ENCODE measurements at places on chromosomes 5 and 9.
A peak's percentile ranks its signal among the peaks of the same experiment; 100 is the strongest.

- no peak for DNase-seq
Observed at GRCh38 chr9:121237916-121238315, 30.0 kb upstream of the GSN start.

DNA sequence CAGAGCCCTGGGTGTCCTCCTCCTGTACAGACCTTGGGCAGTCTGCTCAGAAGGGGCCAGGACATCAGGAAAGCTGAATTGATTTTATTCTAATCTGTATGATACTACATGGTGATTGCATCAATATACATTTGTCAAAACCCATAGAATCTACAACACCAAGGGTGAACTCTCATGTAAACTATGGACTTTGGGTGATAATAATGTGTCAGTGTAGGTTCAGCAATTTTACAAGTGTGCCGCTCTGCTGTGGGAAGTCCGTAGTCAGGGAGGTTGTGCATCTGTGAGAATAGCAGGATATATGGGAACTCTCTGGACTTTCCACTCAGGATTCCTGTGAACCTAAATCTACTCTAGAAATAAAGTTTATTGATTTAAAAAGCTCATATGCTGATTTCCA is 155.3 kb upstream of the NFIL3 start:
- DNase-seq, result no peak

- DNase-seq, result no peak
Observed at GRCh38 chr5:159518371-159518770, 188.1 kb upstream of the IL12B start.

DNA sequence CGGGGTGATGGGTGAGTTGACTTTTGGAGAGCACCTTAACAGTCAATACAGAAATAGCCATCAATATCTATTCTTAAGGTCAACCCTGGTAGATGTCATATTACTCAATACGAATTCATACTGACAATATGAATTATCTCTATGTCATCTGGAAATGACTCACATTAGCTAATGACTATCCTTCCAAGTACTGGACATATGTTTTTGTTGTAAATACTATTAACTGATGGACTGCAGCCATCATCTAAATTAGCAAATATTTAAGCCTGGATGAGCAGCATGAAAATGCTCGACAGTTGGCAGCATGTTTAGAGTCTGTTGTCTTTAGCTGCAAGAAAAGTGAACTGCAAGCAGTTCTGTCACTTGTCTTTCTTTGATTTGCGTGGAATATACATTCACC is 19.6 kb upstream of the ISOC1 start:
- no peak for DNase-seq

- no peak for DNase-seq
Observed at GRCh38 chr5:80128141-80128540, 93.0 kb downstream of the THBS4 start.

DNA sequence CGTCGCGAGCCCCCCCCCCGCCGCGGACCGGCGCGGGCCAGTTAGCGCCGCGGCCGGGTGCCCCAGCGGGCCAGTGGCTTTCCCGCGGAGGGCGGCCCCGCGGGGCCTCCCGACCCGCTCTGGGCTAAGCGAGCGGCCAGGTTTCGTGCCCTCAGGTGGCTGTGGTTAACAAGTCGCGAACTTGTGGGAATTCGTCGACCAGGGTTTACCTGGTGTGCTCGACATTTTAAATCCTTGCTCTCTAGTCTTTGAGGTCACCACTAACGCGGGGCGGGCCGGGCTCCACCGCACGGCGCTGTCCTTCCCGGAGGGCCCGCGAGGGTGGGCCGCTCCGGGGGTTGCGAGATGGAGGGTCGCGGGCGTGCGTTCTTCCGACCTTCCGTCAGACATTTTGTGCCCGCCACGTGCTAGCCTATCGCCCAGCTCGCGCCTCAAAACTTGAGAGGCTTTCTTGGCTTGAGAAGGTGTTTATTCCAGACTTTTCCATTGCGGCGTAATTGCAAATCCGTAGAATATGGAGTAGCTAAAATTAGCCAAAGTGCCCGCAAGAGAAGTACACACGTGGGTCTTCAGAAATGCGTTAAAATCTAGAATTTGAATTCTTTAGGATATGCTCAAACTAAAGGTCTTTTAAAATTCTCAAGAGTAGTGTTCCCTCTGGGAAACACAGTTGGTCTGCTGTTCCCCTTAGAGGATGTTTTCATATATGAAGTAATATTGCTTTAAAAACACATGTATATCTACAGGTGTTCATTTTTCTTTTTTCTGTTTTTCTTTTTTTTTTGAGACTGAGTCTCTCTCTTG is 2.1 kb downstream of the ANP32B start:
- DNase-seq, result peak; percentile 57

GRCh38 chr5:118371973-118372831 is 616.1 kb downstream of the DTWD2 start:
- no peak for DNase-seq

DNA sequence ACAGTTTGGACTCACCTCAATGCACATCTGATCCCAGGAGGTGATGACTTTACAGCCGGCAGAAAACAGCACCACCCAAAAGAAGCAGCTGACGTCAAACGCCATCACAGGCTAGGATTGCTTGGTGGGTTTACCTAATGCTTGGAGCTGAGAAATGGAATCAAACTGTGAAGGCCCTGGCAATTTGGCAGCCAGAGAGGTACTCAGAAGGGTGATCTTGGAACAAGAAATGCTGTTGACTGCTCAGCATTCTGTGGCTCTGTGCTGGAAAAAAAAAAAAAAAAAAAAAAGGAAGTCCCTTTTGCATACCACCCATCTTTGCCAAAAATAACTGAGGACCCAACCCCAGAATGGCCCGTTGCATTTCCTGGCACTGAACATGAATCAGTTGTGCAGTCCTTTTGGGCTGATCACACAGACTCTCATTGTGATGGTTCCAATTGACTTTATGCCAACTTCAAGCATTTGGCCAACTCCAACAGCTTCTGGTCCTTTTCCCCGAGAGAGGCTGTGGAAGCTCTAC is at the start of gene CD180:
Gene CD180, minus strand, starts transcription at position 263 of the 523 bp plus-strand sequence. Its CDS starts 158 bp downstream, at position 105.
- DNase-seq, result peak; percentile 54

DNA sequence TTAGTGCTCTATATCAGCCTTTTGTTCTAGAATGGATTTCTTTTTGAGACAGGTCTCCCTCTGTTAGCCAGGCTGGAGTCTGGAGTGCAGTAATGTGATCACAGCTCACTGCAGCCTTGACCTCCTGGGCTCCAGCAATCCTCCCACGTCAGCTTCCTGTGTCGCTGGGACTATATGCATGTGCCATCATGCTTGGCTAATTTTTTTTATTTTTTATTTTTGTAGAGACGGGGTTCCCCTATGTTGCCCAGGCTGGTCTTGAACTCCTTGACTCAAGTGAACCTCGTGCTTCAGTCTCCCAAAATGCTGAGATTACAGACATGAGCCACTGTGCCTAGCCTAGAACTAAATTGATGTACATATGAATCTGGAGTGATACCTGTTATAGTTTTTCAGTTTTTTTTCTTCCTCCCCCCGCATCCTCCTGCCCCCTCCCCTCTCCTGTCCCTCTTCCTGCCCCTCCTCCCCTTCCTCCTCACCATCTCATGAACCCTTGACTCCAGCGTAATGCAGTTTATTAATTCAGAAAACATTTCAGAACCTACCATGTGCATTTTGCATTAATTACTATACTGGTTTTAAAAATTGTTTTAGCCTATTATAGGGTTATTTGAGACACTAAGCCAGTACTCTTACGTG is 37.4 kb upstream of the TNFAIP8 start:
- DNase-seq, result no peak

GRCh38 chr9:71273613-71274012 is 152.2 kb upstream of the TRPM3 start:
- no peak for DNase-seq

- DNase-seq, result no peak
Observed at GRCh38 chr5:168184103-168184502, 107.3 kb upstream of the WWC1 start.

DNA sequence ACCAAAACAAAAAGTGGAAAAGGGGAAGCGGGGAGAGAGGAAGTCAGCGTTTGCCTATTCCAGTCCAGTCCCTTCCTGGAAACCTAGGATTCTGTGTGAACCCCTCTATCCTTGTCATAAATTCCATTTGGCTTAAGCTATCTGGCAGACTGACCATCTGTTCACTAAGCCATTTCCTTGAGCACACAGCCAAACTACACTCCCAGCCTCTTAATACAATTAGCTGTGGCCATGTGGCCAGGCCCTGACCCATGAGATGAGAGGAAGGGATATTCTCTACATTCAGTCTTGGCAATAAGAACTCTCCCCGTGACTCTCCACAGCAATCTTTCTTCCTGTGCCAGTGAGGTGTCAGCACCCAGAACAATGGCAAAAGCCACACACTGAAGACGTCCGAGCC is 424.8 kb downstream of the TLE1 start:
- peak; percentile 68 for DNase-seq

- no peak for DNase-seq
Observed at GRCh38 chr9:69472101-69472620, 147.1 kb downstream of the ENTREP1 start.

- DNase-seq, result no peak
Observed at GRCh38 chr5:126376443-126376842, 46.8 kb upstream of the GRAMD2B start.

DNA sequence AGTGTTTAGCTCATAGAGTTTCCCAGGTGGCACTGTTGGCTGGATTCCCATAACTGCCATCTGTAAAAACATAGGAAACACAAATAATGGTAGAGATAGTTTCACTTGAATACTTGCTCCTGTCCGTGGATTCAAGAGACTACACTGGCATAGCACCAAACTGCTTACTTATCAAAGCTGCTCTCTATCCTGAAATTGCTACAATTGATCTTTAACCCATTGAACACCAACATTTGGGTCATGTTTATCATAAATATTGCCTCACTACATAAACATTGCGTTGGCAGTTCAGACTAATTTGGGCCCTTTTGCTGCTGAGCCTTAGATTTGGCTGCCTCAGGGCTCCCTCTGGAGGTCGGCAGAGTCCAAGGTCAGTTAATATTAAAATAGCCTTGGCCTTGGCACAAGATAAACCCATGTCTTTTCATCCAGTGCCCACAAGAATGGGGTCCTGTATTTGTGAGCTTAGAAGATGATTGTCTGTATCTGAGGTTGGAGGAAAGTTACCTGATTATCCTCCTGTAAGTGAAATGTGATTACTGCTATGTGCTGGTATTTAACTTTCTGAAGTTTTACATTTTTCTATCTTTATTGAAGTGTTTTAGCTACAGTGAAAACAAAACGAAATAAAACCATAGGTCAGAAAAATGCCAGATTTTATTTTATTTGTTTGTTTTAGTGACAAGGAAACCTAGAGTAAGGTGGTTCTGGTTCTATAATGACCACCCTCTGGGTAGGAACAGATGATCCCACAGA is 4.0 kb upstream of the RANBP3L start:
- peak; percentile 62 for DNase-seq

- no peak for DNase-seq
Observed at GRCh38 chr9:100597236-100597635, 19.4 kb downstream of the CAVIN4 start.

DNA sequence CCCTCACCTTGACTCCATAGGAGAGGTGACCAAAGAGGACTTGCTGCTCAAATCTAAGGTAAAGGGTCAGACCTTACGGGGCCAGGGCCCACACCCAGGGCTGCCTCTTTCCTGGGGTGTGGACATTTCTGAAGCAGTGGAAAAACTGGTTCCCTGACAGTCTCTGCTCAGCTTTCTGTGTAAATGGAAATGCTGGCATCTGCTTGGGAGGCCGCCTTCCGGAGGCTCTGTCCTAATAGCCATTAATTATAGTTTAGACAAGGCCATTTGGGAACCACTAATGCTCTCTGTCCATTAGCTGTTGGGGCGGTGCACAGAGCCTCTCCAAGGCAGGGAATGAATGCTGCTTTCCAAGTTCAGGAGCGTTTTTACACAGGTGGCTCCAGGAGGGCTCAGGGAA is 17.3 kb downstream of the USP20 start:
- DNase-seq, result no peak

- peak; percentile 69 for DNase-seq
Observed at GRCh38 chr5:160312134-160312959, at the start of gene CCNJL. CCNJL (minus strand) TSS chr5:160312564; CDS start chr5:160311923, 641 bp downstream.

DNA sequence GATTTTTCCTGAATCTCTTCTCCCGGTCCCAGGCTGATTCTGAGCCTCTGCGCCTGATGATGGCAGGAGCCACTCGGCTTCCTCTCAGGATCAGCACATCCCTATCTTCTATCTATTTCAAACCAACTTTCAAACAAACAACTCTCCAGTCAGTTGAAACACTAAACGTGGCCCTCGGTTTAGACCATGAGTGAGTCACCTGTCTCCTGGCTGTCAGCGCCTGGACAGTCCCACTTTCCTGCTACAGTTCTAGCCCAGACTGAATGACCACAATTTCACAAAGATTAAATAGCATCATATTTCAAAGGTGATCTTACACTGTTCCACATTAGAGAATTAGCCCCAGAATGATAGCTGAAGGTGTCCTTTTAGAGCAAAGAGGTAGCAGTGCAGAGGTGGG is 6.2 kb downstream of the SLC6A19 start:
- no peak for DNase-seq

- DNase-seq, result no peak
Observed at GRCh38 chr5:25020454-25020853, 375.7 kb upstream of the CDH10 start.

DNA sequence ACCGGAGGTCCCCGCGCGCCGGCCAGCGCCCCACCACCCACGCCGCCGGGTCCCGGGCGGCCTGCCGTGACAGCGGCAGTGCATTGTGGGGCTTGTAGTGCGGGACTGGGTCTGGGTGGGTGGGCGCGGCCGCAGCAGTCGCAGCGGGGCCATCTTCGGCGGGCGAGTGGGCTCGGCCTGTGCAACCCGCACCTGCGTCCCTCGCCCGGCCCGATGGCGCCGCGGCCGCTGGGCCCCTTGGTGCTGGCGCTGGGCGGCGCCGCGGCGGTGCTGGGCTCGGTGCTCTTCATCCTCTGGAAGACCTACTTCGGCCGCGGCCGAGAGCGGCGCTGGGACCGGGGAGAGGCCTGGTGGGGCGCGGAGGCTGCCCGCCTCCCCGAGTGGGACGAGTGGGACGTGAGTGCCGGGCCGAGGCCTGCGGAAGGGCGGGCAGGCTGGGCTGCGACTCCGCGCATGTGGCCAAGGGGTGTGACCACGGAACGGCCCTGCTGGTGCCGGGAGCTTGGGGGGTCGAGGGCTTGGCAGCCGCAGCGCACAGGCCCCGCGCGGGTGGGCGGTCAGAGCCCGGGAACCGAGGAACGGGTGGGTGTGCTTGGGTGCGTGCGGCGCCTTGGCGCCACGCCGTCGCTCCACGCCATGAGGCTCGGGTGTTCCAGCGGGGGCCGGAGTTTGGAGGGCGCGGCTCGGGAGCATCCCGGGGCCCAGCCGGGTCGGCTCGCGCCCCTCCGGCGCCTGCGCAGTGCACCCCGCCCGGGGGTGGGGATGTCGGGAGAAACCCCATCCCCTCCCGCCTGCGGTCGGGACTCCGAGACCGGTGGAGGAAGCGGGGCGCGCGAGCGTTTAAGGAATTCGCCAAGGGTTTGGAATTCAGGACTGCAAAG is at the start of gene ARL10:
Gene ARL10, plus strand, starts transcription at position 137 of the 881 bp plus-strand sequence. Its CDS starts 77 bp downstream, at position 214.
- DNase-seq, result peak; percentile 73

DNA sequence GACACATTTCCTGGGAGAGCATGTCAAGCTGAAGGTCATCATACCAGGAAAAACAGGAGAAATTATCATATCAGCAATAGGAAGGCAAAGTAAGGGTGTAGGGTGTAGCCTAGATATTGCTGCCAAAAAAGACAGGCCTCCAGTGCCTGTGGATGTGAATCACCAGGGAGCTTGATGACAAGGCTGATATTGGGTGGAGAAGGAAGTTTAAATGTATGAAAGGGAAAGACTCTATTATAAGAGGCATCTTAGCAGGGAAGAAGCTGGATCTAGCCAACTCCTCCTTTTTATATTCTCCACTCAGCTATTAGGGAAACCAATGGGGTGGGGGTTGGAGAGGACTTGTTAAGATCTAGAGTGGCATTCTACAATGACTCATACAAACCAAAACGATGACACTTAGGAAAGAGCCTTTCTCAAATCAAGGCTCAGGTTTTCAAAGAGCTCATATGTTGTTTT is 13.4 kb upstream of the TXNDC8 start:
- no peak for DNase-seq

- no peak for DNase-seq
Observed at GRCh38 chr9:101115102-101115501, 86.6 kb downstream of the PLPPR1 start.
